ENCODE measurements at places on chromosomes 6 and 20.

DNA sequence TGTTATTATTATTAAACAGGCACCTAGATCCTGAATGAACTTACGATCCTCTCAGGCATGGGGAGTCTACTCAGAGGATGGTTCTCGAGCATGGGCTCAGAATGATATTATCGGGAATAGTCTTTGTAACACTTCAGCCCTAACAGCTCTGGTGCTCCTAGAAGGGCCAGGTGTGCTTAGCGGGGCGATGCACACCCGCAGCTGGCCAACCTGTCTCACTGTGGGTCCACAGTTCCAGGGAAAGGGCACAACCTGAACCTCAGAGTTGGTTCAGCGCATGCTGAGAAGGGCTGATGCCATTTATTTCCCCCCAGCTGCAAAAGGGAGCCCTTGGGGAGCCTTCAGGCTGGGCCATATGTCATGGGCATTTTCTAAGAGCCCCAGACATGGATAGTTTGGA is 26.2 kb downstream of the RRAGD start:
- DNase-seq: no peak

DNA sequence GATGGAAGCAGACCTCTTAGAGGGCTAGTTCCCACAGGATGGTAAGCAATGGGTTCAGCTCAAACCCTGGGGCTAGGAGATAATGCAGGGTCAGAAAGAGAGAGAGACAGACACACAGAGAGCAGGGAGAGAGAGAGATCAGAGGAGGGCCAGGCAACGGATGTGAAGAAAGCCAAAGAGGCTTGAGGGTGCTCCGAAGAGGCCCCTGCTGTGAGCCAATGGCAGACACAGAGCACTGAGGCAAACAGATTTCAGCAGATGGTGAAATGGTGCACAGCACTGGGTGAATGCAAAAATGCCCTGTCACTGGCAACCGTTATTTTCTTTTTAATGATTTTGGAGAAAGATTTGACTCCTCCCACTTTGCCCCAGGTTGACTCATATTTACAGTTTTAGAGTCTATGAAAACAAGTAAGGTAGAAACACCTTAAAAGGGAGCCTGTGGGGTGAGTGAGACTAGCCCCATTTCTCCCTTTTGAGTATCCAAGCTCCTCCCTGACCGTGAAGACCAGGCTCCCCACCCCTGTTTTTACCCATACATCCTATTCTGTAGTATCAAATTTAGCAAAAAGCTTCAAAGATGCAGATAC is 840 bp downstream of the DEFB132 start:
- no peak for DNase-seq

GRCh38 chr6:136952714-136953260 is 30.7 kb downstream of the SLC35D3 start:
- DNase-seq: no peak

DNA sequence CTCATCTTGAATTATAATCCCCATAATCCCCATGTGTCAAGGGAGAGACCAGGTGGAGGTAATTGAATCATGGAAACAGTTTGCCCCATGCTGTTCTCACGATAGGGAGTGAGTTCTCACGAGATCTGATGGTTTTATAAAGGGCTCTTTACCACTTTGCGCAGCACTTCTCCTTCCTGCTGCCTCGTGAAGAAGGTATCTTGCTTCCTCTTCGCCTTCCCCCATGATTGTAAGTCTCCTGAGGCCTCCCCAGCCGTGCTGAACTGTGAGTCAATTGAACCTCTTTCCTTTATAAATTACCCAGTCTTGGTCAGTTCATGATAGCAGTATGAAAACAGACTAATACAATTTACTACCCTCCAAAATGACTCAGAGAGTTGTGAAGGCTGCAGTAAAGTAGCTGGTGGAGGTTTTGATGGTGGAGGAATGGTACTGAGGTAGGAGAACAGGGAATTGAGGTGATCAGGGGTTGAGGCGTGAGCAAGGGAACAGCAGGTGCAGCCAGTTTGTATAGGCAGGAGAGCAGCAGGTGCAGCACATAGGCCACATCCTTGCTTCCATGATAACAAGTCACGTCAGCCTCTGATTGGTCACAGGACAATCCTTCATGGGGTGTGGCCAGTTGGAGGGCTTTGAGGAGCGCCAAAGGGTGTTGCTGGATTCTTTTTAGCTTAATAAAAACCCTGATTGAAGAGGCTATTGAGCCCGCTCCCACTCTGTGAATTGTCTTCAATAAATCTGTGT is 150.0 kb downstream of the CDC5L start:
- no peak for DNase-seq

DNA sequence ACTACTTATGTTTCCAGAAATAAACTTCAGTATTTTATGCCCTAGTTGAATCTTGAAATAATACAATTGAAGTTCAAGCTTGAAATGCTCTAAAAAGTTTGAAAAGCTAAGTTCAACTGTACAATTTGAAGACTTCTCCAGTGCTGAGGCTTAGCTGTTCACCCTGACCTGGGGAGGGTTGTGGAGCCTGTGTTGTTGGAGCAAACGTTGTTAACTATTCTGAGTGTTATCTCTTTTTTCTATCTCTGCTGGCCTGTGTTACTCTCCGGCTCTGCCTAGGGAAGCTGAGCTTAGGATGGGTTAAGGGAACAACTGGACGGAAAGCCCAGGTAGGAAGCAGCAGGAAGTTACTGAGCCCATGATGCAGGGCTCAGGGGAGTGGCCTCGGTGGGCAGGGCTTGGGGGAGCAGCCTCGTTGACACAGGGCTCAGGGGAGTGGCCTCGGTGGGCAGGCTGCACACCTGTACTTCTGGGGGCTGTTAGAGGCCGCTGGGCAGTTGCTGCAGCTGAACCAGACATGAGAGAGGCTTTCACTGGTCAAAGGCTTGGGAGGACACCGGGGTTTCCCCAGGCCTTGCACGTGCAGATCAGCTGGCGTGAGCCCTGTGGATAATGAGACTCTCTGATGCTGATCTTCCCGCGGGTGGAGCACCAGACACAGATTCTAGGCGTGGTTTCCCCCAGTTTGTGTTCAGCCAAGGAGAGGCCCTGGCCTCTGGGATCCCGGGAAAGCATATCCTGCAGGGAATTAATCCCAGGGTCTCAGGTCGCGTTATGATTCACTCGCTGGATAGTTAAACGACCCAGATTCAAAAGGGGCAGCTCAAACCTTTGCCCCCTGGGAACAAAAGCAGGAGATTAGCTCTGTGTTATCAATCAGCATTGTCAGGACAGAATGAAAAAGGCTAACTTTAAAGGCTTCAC is 58.9 kb downstream of the ERMARD start:
- DNase-seq: no peak
